Caudate nucleus (tissue), 63 donors: ENCODE measurements at places on chromosomes 12 and 14.

DNA sequence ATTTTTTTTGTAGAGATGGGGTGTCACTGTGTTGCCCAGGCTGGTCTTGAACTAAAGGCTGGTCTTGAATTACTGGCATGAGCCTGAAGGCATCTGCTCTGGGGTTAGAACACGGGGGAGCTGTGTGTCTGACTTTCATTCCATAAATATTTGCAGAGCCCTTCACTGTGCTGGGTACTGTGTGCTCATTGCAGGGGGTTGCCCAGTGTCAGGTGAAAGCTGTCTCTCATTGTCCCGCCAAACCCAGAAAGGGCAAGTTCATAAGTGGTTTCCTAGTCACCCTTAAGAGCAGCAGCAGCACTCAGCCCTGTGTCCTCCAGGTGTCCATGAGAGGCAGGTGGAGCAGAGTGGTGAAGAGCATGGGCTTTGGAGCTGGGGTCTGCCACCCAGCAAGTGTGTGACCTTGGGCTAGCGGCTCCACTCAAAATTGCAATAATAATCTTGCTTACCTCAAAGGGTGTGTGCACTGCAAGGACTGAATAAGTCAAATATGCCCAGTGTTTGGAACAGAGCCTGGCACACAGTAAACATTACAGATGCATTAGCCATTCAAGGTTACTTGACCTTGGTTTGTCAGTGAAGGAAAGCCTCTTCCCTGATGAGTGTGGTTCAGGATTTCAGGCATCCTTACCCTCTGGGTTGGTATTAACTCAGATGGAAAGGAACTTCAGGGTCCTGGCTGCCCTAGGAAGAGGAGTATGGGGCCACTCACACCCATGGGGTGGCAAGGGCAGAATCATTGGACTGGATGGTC is 4.4 kb upstream of the SMIM41 start:
- no peak for DNase-seq

- DNase-seq, result no peak
These were observed 37.7 kb downstream of the SYNE2 start for GRCh38 chr14:63890553-63890952.

DNA sequence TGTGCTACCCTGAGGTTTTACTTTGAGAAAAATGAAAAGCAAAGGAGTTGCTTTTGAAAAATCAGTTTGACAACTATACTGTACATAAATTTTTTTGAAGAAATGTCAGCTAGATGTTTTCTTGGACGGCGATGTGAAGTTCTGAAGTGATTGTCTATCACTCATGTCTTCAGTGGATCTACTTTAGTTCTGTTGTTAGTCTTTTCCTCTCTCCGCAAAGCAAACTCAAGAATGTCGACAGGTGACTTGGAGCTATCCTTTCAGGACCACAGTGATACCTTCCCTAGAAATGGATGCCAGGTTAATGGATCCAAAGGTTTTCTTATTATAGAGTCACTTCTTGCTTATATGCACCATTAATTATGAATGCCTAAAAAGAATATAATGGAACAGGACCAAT is 1.2 kb downstream of the PTPRO start:
- no peak for DNase-seq

DNA sequence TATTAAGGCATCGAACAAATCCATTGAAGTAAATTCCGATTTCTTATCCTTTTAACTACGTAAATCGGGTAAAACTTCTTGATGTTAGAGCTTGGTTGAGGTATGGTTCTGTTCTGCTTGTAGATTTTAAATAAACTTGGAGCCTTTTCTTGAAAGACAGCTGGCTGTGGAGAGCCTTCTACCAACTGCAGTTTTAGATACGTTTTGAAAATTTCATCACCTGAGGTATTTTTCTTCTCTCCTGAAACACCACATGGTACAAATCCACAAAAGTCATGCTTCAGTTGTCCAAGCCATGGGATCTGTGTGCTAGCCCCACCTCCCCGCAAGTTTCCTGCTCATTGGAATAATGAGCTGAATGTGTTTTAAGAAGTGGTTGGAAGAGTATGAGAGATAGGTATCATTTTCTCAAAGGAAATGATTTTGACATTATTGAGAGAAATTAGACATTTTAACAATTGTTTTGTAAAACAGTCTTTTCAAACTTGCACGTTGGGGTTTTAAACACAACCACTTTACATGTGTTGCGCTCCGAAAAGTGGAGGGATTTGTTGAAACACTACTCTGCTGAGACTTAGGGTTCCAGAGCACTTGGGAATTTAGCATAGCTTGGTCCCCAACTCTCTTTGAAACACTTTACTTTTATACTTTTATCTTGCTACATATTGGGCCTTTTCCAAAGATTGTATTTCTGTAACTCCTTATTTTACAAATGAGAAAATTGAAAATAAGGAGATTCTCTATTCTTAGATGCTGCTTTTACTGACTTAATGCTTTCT is 1.4 kb downstream of the PPM1A start:
- DNase-seq, result no peak

DNA sequence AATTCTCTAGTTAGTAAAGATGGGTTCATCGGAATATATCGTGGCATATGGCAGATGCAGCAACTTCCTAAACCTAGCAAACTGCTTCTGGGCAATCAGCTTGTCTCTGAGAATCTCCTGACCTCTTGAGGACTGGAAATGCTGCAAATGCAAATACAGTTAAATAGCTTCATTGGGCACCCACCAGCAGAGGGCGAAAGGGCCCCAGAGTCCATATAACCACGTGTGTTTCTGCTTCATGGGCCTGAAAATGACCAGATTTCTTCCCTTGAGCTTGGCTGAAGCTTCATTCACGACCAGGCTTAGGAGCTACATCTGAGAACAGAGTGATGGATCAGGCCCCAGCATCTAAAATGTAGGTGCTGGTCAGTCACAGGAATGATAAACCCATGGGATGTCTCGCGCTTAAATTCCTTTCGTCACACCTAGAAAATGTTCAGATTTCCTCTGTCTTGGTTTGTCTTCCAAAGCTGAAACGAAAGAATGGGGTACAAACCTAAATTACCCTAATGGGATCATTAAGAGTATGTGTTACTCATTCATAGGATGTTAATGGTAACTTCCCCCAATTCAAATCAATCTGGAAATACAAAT is 1482.5 kb upstream of the TMEM132C start:
- DNase-seq, result no peak

- no peak for DNase-seq
These were observed 13.3 kb downstream of the CPM start for GRCh38 chr12:68919581-68920239.

DNA sequence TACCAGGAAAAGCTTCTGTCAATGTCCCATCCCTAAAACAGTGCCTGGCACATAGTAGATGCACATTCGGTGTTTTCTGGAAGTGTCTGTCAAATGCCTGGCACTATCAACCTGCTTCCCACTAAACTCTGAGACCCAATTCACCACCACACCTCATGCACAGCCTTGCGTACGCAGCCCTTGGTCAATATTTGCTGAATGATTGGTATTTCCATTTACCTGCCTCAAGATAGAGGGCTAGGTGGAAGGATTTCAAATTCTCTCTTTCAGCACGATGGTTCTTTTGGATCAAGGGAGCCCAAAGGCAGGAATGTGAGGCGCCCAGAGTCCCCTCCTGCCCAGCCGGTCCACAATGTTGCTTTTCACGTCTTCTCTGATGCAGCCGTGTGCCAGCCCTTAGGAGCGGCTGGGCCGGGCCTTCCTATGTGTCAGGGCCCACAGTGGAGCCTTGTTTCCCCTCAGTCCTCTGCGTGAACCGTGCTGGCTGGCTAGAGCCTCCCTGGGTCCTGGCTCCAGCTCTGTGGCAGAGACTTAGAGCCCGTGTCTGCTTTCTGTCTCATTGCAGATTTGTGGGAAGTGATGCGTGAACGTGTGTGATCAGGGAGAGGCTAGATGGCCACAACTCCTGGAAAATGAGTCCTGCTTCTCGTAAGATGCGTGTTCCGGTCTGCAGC is 99.9 kb upstream of the RFLNA start:
- DNase-seq, result no peak

DNA sequence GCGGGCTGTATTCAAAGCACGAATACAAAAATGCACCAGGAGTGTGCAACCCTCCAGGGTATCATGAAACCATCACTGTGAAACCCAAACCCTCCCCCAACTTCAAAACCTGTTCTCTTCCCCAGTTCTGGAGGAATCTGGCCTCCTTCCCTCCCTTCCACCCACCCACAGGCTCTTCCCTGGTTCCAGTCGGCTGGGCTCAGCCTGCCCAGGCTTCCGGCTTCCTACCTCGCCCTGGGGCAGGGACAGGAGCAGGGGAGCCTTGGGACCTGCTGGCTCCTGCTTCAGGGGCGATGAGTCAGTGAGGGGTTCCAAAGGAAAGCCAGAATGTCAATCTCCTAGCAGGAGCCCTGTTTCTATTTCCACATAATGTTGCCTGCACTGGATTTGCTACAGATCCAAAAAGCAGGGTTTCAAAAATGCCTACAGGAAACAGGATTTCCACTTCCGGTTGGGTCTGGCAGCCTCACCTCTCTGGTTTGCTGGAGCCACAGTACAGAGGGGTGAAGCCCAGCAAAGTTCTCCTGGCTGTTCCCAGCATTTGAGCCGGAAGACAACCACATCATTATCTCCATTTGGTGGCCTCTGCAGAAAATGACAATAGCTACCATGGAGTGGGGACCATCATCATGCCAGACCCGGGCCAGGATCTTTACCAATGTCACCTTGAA is 278.3 kb downstream of the DPF3 start:
- DNase-seq, result no peak

GRCh38 chr14:95956601-95957460 is 80.2 kb downstream of the TUNAR start:
- DNase-seq, result no peak

DNA sequence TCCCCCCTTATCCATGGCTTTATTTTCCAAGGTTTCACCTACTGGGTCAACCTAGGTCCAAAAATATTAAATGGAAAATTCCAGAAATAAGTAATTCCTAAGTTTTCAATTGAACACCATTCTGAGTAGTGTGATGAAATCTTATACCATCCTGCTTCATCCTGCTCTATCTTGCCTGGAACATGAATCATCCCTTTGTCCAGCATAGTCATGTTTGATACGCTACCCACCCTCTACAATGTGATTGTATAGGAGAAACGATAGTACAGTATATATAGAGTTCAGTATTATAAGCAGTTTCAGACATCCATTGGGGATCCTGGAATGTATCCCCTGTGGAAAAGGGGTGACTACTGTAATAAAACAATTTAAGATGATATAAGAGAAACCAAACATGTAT is 62.2 kb downstream of the IFNG start:
- DNase-seq, result no peak

DNA sequence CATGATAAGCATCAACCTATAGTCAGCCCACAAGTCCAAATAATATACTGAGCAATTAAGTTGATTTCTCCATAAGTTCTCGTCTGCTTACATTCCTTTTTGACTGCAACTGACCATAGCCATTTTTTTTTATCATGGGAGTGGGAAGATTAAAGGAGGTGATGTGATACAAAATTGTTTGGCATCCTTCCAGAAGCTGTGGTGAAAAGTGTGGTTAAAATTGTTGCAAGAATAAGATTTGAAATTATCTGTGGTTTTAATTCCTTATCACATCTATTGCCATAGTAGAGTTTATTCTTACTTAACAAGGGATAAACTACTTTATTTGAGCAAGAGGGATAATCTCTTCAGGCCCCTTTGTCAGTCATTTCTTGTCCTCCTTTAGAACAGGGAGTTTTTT is 50.7 kb downstream of the LIN52 start:
- no peak for DNase-seq

DNA sequence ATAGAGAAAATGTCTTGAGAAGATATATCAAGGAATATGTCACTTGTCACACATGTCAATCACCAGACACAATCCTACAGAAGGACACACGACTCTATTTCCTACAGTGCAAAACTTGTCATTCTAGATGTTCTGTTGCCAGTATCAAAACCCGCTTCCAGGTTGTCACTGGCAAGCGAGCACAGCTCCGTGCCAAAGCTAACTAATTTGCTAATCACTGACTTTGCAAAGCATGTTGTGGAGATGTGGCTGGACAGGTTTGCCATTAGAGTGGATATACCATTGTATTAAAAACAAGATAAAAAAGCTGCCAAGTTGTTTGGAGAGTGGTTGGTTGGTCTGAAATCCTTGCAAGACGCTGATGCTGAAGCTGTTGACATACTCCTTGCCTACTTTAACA is 7.9 kb upstream of the SGPP1 start:
- DNase-seq, result no peak

GRCh38 chr14:76715101-76715500 is 46.2 kb upstream of the VASH1 start:
- DNase-seq, result no peak

GRCh38 chr12:115172521-115172920 is 488.5 kb upstream of the TBX3 start:
- DNase-seq, result no peak

GRCh38 chr12:6775185-6776174 is 3.2 kb downstream of the LAG3 start:
- DNase-seq, result no peak

- DNase-seq, result no peak
These were observed 1.7 kb downstream of the ABCD2 start for GRCh38 chr12:39617887-39618286.

GRCh38 chr12:47801170-47801903 is 18.4 kb downstream of the HDAC7 start:
- DNase-seq, result no peak

DNA sequence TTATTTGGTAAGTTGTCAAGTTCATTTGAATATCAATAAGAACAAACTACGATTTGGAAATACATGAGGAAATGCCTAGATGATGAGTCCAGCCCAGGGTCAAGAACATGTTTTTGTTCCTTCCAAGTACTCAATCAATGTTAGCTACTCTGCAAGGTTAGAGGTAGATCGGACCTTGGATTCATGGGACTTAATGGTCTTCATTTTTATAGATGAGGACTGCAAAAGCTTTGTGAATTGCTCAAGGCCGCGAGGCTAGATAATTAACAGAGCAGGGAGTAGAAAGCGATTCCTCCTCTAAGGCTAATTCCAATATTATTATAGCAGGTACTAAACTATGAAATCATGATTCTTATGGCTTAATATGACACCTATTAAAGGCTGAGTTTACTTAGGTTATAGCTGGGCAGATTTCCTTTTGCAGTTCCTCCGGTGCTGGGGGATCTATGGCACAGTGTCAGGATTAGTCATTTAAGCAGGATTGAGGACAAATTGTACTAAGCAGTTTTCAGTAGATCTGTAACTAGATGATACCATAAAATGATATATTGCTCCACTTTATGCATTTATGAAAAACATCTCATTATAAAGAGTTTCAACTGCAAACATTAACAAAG is 19.8 kb downstream of the NR1H4 start:
- DNase-seq, result no peak
